NCI-H446 treated with DMSO at 0.1 percent for 48 hours (cell line): ENCODE measurements at places on chromosomes 7 and 10.

GRCh38 chr10:26944261-26944882, 83.6 kb upstream of the ABI1 start:
- no peak for DNase-seq

GRCh38 chr7:120792861-120793130, 65.1 kb downstream of the TSPAN12 start:
- no peak for DNase-seq

GRCh38 chr10:92052088-92052487, 128.5 kb downstream of the BTAF1 start:
- no peak for DNase-seq

- no peak for DNase-seq
Measured at GRCh38 chr10:113019692-113020474, 69.8 kb downstream of the TCF7L2 start.

DNA sequence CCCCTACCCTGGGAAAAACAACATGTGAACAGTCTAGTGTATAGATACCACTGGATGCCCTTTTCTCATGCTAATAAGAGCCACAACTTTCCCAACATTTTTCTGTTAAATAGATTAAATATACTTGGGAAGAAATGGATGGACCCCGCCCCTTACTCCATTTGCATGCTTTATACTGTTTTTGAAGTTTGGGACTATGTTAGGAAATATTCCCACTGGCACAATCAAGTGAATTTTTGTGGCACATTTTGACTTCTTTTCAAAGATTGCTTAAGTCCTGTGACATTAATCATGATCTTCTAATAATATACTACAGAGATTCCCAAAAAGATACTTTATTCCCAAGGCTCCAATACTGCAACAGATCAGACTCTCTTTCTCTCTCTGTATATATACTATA, 216.6 kb downstream of the TWIST1 start:
- DNase-seq, result no peak
